ENCODE measurements at places on chromosomes 13 and 19. TPM values are rescaled to one million over a fixed set of nuclear protein-coding genes. Genes with fewer than 3 reads are reported as not detected.

Gene COL4A2
- total RNA-seq, result 1.9 TPM

Gene CBY2
- total RNA-seq, result not detected

Gene CCDC70
- not detected for total RNA-seq

Gene SRRM5
- total RNA-seq, result 0.40 TPM

Gene SLC7A9
- total RNA-seq, result 0.30 TPM

Gene FCER2
- not detected for total RNA-seq

Gene ANKRD24
- total RNA-seq, result 0.91 TPM

Gene RFPL4AL1
- not detected for total RNA-seq

Gene CLEC17A
- total RNA-seq, result 0.34 TPM

Gene NAXD
- total RNA-seq, result 17.7 TPM

Gene MUC16
- 0.05 TPM for total RNA-seq

Gene CHMP2A
- 88.8 TPM for total RNA-seq

All from T-helper 17 cell (primary cell).